ENCODE measurements at places on chromosomes 5 and 9. TPM values are rescaled to one million over a fixed set of nuclear protein-coding genes. Genes with fewer than 3 reads are reported as not detected.

- DNase-seq: no peak
Observed at GRCh38 chr5:15483351-15484097, 16.5 kb upstream of the FBXL7 start.

GRCh38 chr5:8568858-8569257 lies 699.9 kb downstream of the MTRR start:
- DNase-seq: no peak

TMEM174 gene
- not detected for total RNA-seq

DNA sequence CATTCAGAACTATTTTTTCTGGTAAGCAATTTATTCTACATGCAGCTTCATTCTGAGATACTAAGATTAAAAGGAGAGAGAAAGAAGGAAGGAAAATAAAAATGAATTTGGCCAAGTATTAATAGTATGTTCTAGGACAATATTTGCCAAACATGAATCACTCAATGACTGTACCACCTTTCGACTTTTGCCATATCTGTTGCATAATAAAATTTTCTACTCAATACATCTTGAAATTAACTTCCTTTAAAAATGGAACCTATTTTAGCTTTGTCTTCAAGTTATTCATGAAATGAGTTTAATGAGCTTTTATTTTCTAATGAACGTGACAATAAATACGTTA lies 111.8 kb downstream of the MARCHF3 start:
- DNase-seq: no peak

CD74 gene
- 677 TPM for total RNA-seq

DNA sequence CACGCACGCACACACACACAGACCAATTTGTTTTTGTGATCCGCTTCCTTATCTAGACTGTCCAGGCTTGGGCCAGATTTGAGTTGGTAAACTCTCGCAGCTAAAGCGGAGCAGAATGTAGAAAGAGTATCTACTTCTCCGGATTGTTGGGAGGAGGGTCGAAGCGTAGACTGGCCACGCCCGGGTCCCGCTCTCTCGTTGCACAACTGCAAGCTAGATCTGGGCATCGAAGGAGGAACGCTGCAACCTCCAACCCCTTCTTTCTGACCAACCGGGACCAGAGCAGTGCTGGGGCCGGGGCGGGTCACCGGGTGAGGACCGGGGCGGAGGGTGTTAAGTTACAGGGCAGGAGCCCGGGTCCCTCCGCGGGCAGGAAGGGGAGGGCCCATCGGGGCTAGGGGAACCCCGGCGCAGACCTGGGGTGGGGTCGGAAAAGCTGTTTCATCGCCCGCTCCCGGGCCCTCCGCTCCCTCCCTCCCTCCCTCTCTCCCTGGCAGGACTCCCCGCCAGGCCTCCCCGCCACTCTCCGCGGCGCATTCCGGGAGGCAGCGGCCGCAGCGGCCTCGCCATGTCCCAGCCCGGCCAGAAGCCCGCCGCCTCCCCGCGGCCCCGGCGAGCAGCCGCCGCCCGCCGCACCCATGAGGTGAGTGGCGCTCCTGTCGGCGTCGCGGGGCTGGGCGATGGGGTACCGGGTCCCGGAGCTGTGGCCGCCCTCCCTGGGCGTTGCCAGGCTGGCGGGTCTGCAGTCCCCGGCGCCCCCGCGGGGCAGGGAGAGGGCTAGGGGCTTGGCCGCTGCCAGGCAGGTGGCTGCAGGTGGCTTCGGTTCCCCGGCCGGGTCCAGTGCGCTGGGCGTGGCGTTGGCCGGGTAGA lies at the start of gene CAST:
CAST (plus strand) TSS at position 522 of the 870 bp plus-strand sequence; CDS start at position 569, 47 bp downstream.
- peak; percentile 97 for DNase-seq

DNA sequence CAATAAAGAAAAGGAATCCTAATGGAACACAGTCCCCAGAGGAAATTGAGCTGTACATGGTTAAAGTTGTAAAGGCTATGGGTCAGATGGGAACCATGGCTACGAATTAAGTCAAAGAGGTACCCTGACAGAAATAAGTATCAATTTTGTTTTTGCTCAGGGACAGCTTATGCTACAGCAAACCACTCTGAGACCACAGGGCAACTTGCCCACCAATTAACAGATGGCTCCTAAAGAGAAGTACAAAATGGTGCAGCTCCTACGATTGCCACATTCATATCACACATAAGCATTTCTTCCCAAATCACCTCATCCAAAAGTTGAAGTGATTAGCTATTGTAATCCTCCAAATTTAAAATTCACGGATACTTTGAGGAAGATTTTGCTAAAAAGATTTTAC lies 83.0 kb downstream of the ELAVL2 start:
- no peak for DNase-seq

GRCh38 chr5:39024884-39025283 lies 49.3 kb downstream of the RICTOR start:
- no peak for DNase-seq

GRCh38 chr9:36924071-36924470 lies 110.0 kb downstream of the PAX5 start:
- DNase-seq: no peak

GRCh38 chr5:144189800-144190429 lies 19.2 kb downstream of the KCTD16 start:
- DNase-seq: peak; percentile 53

- DNase-seq: no peak
Observed at GRCh38 chr5:180589771-180590542, 1.3 kb downstream of the SCGB3A1 start.

FCN1 gene
- 10.0 TPM for total RNA-seq

IL4 gene
- not detected for total RNA-seq

DNA sequence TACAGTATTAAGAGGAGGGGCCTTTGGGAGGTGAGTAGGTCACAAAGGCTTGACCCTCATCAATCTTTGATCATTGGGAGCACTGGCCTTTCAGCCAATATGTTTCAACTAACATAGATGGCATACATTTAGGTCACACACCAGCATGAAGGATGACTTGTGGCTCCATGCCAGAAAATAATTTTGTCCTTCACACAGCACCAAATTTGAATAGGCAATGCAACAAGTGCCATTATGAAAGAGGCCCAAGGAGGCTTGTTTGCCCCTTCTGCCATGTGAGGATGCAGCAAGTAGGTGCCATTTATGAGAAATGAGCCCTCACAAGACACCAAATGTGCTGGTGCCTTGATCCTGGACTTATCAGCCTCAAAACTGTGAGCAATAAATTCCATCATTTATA lies 81.1 kb downstream of the JAKMIP2 start:
- no peak for DNase-seq

DNA sequence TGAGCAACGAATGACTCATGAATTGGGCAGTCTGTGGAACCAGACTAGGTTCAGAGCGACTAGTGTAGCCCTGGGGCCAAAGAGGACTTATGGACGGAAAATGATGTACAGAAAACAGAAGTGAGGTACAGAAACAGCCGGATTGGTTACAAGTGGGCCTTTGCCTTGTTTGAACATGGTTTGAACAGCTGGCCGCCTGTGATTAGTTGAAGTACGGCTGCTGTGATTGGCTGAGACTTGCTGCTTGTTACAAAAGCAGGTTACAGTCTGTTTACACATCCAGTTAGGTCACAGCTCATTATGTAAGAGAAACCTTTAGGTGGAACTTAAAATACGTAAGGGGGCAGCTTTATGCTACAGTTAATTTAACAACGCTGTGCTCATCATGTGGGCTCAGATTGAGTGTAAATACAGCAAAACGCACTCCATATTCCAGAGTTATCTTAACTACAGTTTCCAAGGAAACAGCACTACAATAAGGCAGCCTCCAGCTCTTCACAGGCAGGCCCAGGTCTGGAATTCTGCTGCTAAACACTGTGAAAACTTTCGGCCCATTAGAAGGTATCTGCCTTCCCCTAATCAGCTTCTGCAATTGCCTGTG lies 6.5 kb downstream of the AMACR start:
- no peak for DNase-seq

GRCh38 chr9:77149879-77150278 lies 27.5 kb upstream of the VPS13A start:
- DNase-seq: no peak

ADGRV1 gene
- total RNA-seq: 0.36 TPM

GRCh38 chr9:92097997-92098482 lies 17.2 kb downstream of the SPTLC1 start:
- peak; percentile 89 for DNase-seq

GRCh38 chr9:93648836-93649235 lies 72.5 kb downstream of the PHF2 start:
- DNase-seq: peak; percentile 33

DNA sequence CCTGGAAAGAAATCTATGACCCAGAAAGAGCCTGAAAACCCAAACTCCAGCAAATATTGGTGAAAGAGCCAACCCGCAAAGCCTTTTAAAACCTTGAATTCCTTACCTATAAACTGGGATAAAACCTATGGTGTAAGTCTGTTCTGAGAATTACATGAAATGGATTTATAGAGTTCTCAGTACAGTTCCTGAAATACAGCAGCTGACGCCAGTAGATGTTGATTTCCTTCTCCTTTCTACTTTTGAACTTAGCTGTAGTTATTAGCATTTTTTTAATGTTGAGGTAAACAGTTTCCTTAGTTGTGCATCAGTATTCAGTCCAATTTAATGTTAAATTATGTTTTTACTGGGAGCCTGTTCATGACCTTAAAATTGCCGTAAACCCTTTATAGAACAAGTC lies 3.7 kb downstream of the SPIN1 start:
- DNase-seq: no peak

GRCh38 chr5:32115985-32116384 lies 58.1 kb downstream of the GOLPH3 start:
- DNase-seq: no peak

DNA sequence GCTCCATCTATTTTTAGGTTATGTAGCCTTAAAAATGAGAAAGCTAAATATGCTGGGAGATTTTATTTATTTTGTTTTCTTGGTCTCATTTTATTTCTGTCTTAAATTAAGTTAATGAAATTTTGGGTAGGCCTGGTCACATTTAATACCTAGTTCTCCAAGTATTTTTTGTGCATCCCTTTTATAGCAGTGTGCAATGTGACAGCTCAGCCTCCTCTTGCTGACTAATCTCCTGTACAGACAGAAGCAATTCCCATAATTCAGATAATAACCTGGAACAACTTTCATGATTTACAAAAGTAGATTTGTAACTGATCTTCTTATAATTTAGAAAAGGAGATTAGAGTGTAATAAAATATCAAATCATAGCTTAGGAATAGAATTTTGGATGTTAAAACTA lies 403.9 kb downstream of the ADGRV1 start:
- DNase-seq: no peak

DNA sequence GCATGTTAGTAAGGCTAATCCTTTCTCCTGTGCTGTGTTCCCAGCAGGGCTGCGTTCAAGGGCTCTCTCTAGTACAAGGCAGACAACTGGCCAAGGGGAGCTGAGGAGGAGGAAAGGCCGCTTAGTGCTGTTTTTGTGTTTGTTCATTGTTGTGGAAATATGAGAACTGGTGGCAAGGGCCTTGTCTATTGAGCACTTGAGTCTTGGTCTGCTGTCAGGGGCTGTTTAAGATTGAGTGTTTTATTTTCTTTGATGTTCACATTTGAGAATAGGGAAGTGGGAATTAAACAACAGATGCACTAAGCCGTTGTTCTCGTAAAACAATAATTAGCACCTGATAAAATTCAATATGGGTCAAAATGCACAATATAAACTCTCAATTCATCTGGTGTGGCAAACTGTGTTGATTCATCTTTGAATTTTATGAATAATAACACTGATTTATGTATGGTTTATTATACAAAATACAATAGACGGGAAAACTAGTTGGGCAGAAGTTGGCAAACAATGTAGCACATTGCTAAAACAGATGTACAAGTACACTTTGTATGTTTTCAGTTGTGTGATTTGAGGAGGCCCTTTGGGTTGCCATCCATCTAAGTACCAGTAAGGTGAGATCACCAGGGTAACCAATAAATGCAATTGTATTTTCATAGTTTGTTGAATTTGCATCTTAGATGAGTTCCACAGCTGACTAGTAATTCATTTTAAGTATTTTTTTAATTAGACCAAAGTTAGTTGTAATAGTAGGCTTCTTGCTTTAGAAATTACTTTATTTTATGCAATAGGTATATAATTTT lies 97.6 kb upstream of the GRHPR start:
- DNase-seq: no peak

DNA sequence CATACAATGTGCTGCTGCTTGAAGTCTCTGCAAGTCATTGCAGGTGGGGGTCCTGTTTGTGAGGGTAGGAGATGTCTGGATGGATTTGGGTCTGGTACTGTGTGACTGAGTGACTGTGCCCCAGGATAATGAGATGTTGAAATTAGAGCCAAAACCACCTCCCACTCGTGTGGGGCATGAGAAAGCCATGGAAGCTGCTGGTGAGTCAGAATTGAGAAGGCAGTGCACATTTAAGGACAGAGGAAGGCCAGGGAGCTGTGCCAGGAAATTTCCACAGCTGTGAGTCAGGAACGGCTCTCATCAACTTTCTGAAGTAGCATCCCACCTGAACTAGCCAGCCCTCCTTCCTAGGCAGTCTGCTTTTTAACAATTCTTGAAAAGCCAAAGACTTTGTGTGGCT lies 229.8 kb downstream of the DRD1 start:
- DNase-seq: peak; percentile 91

- no peak for DNase-seq
Observed at GRCh38 chr5:20636686-20637085, 648.7 kb upstream of the CDH18 start.

DNA sequence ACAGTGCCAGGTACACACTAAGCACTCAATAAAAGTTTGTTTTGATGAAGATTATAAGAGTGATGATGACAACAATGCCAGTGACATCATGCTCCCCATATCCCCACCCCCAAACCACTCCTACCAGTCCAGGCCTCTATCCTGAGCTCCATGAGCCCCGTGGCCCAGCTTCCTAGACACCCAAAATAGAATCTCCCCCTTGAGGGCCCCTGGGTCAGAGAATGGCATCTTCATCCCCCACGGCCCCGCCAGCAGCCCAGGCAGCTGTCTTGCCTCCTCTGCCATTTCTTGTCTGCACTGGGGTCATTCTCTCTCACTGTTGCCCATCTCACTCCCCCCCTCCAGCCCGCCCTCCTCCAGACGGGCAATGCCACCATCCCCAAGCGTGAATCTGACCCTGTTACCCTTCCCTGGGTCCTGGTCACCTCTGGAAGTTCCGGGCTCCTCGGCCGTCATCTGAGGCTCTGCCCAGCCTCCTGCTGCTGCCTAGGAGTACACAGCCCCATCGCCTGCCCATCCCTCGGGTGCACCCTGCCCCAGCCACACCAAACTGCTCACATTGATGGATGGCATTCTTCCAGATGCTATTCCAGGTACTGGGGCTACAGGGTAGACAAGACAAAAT lies 76.8 kb upstream of the LMX1B start:
- DNase-seq: peak; percentile 40

WNK2 gene
- total RNA-seq: 3.6 TPM

DNA sequence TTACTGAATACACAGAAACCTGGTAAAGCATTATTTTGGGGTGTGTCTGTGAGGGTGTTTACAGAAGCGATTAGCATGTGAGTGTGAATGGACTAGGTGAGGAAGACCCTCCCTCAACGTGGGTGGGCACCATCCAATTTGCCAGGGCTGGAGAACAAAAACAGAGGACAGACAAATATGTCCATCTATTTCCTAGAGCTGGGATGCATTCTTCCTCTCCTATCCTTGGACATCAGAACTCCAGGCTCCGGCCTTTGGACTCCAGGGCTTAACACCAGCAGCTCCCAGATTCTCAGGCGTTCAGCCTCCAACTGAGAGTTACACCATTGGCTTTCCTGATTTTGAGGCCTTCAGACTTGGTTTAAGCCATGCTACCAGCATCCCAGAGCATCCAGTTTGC lies 65.8 kb upstream of the CHD1 start:
- no peak for DNase-seq

GRCh38 chr5:154449786-154450185 lies 4.0 kb downstream of the SAP30L start:
- no peak for DNase-seq

Measured in aorta (tissue), 5 donors.